Renal cortical epithelial cell (primary cell): ENCODE measurements at places on chromosomes 1 and 21.

GRCh38 chr1:41704196-41704595 lies 214.5 kb downstream of the HIVEP3 start:
- DNase-seq: no peak

- no peak for DNase-seq
These were observed 72.1 kb upstream of the DISP3 start for GRCh38 chr1:11406845-11407244.

- no peak for DNase-seq
These were observed 409.9 kb upstream of the ESRRG start for GRCh38 chr1:217133092-217133491.

GRCh38 chr1:26839339-26839722 lies 12.8 kb downstream of the ZDHHC18 start:
- no peak for DNase-seq

GRCh38 chr1:46448109-46448911 lies 41.3 kb upstream of the DMBX1 start:
- DNase-seq: no peak

DNA sequence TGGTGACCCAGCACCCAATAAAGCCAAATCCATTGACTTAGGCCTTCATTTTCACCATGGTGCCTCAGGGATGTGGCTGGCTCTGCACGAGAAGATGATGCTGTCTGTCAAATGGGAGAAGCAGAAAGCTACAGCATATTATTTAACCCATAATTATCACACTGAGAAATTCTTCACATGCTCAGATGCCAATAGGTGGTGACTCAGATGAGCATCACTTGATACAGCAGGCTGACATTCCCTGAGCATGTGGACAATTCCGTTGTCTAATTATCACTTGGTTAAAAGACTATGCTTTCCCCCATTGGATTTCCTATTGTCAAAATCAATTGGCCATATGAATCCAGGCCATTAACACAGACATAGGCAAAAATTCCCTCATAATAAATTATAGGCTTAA lies 44.0 kb upstream of the HSD3B1 start:
- DNase-seq: no peak
